Mucosa of gallbladder (tissue), 1 donor: ENCODE measurements at places on chromosomes 4 and X. TPM values are rescaled to one million over a fixed set of nuclear protein-coding genes. Genes with fewer than 3 reads are reported as not detected.

Gene SAGE1
- total RNA-seq = not detected

Gene ATP7A
- 9.6 TPM for total RNA-seq

DNA sequence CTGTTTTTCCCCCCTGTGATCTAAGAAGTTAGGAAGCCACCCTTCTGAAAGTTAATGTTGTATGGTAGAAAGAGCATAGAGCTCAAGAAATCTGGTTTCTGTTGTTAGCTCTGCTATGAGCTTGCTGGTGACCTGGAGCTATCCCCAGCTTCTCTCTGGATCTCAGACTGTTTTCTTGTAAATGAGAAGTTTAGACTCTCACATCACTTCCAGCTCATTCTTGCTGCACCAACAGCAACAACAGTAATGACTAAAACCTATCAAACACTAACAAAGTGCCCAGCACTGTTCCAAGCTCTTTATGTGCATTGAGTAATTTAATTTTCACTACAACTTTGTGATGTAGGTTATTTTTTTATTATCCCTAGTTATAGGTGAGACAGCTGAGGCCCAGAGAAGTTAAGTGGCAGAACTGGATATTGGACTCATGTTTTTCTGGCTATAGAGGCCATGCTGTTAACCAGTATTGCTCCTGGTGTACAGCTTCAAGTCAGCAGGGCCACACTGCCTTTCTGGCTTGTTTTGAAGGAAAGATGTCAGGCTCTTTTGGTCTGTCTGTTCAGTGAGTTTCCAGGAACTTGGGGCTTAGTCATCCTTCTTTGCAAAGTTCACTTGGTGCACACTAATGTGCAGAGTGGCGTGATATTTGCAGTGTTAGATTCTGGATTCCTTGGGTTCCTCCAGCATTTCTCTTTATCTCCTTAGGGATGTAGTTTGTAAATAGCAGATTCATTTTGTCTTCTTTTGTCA, 27.8 kb upstream of the TMEM164 start:
- DNase-seq = no peak

GRCh38 chrX:41064018-41064417, 21.2 kb upstream of the USP9X start:
- DNase-seq = no peak

DNA sequence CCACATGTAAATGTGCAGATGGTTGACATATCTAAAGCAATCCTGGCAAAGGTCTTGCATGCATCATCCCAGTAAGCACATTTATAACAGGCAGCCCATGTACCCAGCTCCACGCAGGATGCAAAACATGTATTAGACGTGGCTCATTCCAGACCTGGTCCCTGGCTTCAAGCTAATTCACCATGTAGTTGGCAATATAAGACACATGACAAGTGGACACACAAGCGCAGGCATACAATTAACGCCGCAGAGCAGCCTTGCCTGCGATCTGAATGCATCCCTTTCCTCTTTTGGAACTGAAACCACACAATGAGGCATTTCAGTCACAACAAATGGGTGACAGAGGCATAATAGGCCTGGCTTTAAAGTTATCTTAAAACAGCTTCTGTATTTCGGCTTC, 114.5 kb upstream of the TRIM2 start:
- no peak for DNase-seq

Gene USP17L5
- not detected for total RNA-seq

- no peak for DNase-seq
Measured at GRCh38 chrX:19975845-19976244, 15.0 kb downstream of the BCLAF3 start.

Gene SCLT1
- total RNA-seq = 11.7 TPM

Gene UGT8
- 72.8 TPM for total RNA-seq

DNA sequence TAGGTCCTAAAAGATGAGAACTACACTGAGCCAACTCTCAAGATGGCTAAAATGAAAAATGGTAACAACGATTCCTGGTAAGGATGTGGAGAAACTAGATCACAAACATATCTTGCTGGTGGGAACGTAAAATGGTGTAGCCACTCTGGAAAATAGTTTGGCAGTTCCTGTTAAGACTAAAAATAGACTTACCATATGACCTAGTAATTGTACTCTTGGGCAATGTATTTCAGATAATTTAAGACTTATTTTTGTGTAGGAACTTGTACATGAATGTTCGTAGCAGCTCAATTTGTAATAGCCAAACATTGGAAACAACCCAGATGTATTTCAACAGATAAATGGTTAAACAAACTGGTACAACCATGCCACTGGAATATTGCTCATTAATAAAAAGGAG, 106.2 kb downstream of the HDAC8 start:
- DNase-seq = no peak
